ENCODE measurements at places on chromosomes 16 and 17.

DNA sequence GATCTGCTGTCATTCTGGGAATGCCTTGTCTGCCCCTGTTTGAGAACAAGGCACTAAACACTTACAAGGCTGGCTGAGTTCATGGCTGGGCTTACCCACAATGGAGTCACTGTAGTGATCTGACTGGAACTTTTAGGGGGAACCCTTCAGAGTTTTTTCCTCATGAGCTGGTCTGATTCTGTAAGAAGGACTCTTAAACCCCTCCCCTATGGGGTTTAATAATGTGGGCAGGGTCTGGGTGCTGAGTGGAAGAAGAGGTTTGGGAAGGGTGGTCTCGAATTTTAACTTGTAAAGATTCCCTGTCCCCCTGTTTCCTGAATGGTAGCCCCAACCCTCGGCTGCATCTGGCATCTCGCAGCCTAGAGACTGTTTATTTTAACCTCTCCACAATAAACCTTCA is 30.6 kb downstream of the OSBPL7 start:
- no peak for DNase-seq

DNA sequence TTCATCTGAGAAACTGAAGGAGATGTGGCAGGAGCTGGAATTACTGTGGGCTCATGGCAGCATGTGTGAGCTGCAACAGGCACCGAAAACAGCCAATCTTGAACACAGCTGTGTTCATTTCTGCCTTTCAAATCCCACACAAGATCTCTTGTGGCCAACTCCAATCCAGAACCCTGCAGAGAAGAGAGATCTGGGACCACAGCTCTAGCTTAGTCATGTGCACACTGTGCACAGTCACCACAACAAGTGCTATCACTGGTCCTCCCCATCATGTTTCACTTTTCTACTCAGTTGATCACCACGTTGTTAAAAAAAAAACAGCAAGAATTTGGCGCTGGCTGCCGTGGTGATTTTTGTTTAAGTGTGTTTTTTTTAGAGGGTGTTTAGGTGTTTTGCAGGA is 254.5 kb upstream of the ELAC2 start:
- DNase-seq, result no peak

DNA sequence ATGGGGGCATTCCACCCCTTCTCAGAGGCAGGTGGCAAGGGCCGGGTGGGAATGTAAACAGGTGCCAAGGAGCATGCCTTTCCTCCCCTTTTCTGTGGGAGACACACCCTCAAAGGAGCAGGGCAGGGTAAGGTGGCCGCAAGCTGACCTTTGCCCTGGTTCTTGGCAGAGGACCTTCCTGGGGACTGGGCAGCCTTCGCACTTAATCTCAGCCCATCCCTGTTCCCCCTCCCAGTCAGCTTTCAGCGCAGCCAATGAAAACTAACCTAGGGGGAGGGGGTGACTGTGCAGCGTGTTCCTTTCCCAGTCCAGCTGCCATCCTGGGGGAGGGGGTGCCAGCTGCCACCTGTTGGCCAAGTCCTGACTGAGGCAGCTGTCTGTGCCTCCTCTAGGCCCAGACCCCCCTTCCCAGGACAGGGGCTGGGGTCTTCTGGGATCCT is 2.8 kb downstream of the TRAF4 start:
- no peak for DNase-seq

DNA sequence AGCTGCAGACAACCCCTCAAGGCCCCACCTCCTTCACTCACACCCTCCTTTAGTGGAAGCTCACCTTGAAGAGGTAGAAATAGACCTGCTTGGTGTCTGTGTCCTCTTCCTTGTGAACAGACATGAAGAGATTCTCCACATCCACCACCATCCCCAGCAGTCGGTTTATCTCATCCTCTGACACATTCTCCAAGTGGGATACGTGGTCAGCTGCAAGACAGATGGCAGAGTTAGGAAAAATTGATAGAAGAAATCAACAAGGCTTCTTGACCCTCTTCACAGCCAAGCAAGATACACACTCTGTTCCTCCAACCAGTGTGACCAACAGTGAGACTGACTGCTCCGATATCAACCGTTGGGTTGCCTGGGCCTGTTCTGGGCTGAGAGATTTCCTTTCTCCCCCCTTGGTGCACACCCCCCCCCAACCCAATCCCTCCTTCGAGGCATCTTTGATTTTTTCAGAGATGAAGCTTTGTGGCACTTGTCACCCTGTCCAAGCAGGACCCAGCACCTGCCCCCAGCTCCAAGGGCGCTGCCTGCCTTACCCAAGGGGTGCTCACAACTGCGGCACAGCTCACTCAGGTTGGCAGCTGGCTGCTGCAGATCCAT is 902 bp downstream of the KAT2A start:
- no peak for DNase-seq

- DNase-seq, result no peak
These were observed 62.3 kb downstream of the VPS53 start for GRCh38 chr17:652314-652713.

- DNase-seq, result no peak
These were observed 6.7 kb upstream of the AXIN1 start for GRCh38 chr16:359067-359763.

DNA sequence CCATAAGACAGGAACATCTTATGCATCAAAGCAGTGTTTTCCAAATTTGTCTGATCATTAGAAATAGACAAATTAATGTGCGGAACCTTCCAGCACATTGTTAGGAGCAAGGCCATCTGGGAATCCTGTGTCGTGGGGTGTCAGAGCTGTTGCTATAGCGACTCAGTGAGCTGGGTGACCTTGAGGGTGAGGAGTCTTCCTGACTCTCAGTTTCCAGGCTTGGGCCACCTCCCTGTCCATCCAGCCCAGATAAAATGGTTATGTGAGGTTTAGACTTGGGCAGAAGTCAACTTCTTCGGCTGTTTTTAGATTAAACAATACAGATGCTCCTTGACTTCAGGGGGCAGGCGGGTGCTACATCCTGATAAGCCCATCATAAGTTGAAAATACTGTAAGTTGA is 20.6 kb downstream of the MT1X start:
- no peak for DNase-seq

GRCh38 chr17:66025551-66025950 is 166.4 kb downstream of the CEP112 start:
- no peak for DNase-seq

- no peak for DNase-seq
These were observed 36.2 kb downstream of the CTCF start for GRCh38 chr16:67598527-67598926.

GRCh38 chr16:67154578-67155294 is 3.9 kb upstream of the B3GNT9 start:
- DNase-seq, result no peak

GRCh38 chr17:52110923-52111581 is 47.5 kb downstream of the CA10 start:
- no peak for DNase-seq

GRCh38 chr17:13244513-13244912 is 226.7 kb upstream of the ELAC2 start:
- DNase-seq, result no peak

GRCh38 chr16:57374067-57374534 is 1.8 kb downstream of the CX3CL1 start:
- no peak for DNase-seq

DNA sequence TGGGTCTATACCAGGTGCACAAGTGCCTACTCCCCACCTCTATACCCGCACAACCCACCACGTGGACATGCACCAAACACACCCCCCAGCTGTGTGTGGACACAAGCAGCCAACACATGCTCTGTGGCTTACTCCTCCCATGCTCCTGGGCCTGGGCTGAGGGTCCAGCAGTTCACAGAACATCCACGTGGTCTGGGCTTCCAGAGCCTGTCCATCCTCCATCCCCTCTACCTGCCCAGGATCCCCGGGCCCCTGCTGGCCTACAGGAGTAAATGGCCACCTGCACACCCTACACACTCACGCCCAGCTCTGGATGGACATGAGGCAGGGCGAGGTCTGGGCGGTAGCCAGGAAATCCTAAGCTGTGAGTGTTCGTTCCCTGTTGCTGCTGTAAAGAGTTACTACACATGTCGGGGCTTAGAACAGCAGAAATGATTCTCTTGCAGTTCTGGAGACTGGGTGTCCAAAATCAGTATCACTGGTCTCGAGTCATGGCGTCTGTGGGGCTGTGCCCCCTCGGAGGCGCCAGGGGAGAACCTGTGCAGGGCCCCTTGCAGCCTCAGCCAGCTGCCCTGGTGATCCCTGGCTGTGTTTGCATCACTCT is 15.0 kb upstream of the RAI1 start:
- DNase-seq, result no peak

GRCh38 chr16:29117631-29118030 is 132.8 kb downstream of the LAT start:
- DNase-seq, result no peak

DNA sequence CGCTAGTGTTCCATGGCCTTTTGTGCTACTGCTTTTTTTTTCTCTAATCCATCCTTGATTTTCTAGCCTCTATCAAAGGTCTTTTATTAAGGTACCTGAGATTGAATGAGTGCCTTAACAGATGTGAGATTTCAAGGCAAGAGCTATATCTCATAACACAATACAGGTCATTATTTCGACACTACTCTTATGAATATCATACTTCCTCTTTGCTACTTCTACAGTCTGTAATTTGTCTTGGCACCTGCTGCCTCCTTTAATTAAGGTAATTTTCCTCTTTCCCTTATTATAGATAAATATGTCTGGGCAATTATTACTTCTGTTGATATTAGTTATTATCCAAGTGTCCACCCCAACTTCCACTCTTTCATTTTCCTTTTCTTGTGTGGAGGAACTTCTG is 5.3 kb downstream of the KRT28 start:
- no peak for DNase-seq

DNA sequence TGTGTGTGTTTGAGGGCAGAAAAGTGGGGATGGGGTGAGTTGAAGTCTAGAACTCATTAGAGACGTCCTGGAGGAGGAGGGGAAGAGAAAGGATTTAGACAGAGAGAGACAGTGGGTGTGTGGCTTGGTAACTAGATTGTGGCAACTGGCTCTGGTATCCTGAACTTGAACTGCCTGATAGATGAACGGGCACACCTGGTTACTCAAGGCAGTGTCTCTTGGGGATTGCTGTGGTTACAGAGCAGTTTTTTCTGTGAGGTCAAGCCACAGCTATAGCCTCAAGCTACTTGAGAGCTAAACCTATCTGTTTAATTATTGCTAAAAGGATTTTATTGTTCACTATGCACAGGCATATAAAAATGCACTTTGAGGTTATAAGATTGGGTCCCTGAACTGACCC is 29.8 kb upstream of the MYH2 start:
- DNase-seq, result no peak

- no peak for DNase-seq
These were observed 47.4 kb upstream of the KSR1 start for GRCh38 chr17:27408891-27409290.

- DNase-seq, result no peak
These were observed 77.2 kb downstream of the KCNJ12 start for GRCh38 chr17:21453144-21453898.

DNA sequence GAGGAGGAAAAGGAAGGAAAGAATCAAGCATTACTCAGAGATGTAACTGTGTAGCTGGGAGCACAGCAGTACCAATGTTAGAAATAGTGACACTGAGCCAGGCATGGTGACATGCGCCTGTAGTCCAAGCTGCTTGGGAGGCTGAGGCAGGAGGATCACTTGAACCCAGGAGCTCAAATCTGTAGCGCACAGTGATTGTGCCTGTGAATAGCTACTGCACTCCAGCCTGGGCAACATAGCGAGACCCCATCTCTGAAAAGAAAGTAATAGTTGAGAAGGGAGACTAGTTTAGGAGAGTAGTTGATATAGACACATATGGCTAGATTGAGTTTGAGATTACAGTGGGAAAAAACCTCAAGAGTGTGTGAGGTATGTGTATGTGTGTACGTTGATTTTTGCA is 17.8 kb downstream of the MAP3K3 start:
- no peak for DNase-seq

- DNase-seq, result no peak
These were observed 318.7 kb upstream of the RBFOX1 start for GRCh38 chr16:7013990-7014389.

DNA sequence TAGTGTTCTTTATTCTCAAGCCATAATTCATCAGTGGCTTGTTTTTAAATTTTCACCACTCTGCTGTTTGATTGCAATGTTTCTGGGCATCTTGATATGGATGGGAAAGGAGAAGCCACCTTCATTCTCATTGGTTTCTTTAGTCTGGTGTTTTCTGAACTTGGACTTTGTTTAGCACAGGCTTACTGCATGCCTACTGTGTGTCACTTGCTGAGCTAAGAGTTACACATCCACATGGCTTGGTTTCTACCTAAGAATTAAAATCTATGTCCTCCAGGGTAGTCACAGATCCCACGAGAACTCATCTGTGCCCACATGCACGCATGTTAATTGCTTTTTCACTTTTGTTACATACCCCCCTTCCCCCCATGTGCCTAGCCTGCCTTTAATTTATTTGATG is 4.6 kb downstream of the CMIP start:
- DNase-seq, result no peak

DNA sequence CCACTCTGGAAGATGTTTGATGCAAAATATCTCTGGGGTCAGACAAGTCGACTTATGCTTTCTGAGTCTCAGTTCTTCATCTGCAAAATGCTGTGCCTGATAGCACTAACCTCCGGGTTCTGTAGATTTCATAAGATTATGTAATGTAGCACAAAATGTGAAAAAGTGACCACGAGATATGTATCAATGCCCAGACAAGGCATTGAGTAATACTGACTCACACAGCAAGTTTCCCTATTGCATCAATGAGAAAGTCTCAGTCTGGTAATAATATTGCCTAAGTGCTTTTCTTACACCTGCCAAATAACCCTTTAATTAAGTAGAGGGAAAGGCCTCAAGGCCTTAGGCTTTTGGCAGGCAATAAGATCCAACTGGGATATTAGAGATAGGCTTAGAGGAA is 41.4 kb upstream of the MMP2 start:
- no peak for DNase-seq

DNA sequence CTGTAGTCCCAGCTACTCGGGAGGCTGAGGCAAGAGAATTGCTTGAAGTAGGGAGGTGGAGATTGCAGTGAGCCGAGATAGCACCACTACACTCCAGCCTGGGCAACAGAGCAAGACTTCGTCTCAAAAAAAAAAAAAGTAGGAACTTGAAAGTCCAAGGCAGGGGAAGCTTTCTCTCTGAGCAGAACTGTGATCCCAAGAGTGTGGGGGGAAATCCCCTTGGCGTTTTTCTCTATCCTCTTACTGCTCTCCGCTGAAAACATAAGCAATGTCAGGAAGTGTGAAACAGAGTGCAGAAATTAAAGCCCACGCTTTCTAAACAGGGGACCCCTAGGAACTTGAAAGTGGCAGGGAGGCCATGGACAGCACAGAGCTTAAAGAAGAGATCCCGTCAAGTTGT is 9.8 kb upstream of the CMTM3 start:
- DNase-seq, result no peak

Measured in stimulated activated CD4-positive, alpha-beta T cell treated with anti-CD3 and anti-CD28 coated beads, Interleukin-1b, Interleukin-23, amount 100 ng/mL, for 48 hours (primary cell).